ENCODE measurements at places on chromosomes 13 and 19.

- DNase-seq = no peak
Observed at GRCh38 chr19:9906475-9907087, 29.7 kb downstream of the OLFM2 start.

- no peak for DNase-seq
Observed at GRCh38 chr13:111177081-111177711, 62.1 kb downstream of the ARHGEF7 start.

DNA sequence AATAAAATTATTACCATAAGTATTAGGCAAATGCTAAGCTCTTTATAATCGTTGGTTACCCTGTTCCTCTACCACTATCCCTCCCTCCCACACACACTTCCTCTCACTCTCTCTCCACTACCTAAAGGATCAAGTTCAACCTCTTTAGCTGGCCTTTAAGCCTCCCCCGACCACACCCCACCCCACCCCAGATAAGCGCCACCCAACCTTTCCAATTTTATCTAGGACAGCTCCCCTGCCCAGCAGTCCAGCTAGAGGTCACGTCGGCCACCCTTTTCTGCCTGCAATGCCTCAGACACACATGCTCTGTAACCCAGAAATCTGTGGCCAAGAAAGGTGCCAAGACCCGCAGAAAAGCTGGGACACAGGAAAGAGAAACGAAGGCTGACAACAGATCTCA is 1.1 kb downstream of the LYPD4 start:
- DNase-seq = no peak

DNA sequence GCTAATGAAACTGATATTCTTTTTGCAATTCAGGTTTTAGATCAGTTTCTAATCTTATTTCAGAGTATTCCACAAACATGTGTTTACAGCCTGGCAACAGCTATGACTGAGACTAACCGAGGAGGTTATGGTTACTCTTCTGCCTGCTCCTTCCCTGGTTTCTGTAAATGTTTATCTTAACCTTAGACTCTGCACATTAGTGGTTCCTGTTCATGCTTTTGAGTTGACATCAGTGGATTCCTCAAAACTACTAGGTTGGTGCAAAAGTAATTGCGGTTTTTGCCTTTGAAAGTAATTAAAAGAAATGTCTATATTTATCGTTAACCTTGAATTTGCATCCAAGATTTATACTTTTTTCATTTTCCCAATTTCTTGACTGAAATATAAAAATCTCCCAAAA is 237.0 kb upstream of the TSHZ3 start:
- DNase-seq = no peak

DNA sequence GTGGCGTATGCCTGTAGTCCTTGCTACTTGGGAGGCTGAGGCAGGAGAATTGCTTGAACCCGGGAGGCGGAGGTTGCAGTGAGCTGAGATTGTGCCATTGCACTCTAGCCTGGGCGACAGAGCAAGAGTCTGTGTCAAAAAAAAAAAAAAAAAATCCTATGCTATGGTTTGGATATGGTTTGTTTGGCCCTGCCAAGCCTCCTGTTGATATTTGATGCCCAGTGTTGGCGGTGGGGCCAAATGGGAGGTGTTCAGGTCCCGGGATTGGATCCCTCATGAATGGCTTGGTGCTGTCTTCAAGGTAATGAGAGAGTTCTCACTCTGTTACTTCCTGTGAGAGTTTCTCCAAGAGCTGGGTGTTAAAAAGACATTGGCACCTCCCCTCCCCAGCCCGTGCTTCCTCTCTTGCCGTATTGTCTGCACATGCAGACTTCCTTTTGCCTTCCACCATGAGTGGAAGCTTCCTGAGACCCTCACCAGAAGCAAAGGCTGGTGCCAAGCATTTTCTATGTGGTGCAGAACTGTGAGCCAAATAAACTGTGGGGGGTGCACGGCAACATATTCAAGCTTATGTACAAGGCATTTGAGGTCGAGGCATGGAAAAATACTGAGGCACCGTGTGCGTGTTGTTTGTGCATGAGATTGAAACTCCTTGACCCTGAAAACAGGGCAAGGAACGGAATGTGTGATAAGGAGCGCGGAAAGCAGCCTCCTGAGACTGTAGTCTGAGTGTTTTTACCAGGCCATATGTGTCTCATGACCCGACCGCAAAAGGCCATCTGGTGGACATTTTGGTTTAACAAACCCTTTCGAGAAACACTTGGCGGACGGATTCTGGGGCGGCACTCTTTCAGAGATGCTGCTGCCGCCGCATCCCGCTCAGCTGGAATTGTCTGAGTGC is 7.3 kb downstream of the SIGLEC9 start:
- DNase-seq = no peak

- no peak for DNase-seq
Observed at GRCh38 chr19:43420954-43421353, 6.3 kb downstream of the TEX101 start.

DNA sequence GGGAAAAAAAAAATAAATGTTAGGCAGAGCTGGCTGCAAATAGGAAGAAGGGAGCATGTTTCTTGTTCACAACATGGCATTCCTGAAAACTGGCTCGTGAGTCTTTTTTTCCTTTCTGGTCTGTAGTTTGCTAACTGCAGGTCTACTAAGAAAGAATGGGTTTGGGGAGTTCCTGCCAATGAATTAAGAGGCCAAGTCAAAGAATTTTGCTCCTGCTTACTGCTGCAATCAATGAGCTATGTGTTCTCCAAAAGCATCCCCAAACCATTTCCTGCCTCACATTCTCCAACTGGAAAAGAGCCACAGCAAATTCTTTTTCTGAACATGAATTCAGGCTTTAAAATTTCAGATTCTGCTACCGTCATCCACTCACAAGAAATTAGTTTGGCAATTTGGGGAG is 88.6 kb downstream of the DCT start:
- DNase-seq = no peak

- DNase-seq = no peak
Observed at GRCh38 chr13:62119739-62120700, 704.4 kb upstream of the PCDH20 start.

DNA sequence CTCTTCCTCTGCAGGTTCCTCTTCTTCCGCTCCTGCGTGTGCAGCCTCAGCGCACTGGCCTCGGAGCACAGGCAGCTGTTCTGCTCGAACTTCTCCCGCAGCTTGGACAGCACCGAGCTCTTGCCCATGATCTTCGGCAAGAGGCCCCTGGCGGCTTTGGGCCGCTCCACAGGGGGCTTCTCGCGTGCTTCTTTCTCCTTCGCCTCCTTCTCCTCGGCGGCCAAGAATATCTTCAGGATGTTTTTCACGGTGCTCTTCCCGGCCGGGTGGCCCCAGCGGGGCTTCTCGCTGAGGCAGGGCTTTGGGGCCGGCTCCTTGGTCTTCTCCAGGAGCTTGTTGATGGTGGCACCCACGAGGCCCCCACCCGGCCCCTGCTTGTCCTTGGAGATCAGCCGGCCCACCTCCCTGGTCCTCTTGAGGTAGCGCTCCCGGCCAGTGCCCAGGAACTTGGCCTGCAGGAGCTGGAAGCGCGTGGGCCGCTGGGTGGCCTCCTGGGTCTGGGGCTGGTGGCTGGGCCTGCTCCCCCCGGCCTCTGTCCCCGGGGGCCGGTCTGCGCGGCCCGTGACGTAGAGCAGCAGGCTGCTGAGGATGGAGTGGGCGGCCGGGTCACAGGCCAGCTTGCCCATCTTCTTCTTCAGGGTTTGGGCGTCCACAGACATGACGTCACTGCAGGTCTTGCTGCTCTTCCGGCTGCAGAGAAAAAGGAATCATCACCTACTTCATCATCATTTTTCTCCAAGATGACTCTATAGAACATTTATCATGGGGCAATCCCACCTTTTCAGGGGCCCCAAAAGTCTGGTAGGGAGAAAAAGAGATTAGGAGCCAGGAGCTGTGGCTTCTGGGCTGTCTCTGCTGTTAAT is 43.8 kb upstream of the GRTP1 start:
- DNase-seq = no peak

GRCh38 chr19:7187605-7188339 is 106.4 kb downstream of the INSR start:
- no peak for DNase-seq

DNA sequence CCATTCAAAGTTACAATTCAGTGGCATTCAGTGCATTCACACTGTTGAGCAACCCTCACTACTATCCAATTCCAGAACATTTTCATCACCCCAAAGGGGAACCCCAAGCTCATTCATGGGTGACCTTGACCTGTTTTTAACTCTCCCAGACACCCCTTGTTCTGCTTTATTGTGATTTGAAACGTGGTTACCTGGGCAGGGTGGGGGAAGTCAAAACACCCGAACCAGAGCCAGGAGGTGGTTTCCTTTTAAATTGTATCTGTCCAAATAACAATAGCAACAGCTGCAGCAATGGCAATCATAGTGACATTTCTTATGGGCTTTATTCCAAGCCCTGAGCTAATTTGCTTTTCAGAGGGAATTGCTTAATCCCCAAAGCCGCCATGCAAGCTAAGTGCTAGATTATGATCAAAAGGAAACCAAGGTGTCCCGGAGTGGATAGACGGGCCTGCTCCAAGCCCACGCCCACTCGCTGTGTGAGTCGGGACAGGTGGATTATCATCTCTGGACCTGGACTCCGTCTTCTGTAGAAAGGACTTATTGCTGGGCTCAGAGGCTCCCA is 6.1 kb downstream of the PTGIR start:
- no peak for DNase-seq

- no peak for DNase-seq
Observed at GRCh38 chr13:112428704-112429103, 52.5 kb downstream of the SPACA7 start.

- DNase-seq = no peak
Observed at GRCh38 chr13:42926555-42926954, 65.5 kb downstream of the EPSTI1 start.

DNA sequence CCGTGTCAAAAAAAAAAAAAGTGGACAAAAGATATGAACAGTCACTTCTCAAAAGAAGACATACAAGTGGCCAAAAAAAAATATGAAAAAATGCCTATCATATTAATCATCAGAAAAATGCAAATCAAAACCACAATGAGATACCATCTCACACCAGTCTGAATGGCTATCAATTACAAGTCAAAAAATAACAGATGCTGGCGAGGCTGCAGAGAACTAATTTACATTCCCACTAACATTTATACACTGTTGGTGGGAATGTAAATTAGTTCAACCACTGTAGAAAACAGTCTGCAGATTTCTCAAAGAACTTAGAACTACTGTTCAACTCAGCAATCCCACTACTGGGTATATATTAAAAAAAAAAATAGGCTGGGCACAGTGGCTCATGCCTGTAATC is 26.5 kb upstream of the FOXO1 start:
- DNase-seq = no peak
